ENCODE measurements at places on chromosomes 3 and 15.

GRCh38 chr3:138027821-138028220, 17.9 kb downstream of the CLDN18 start:
- no peak for DNase-seq

- no peak for DNase-seq
These were observed 155.6 kb upstream of the GOLIM4 start for GRCh38 chr3:168251371-168251770.

- no peak for DNase-seq
These were observed 113.7 kb upstream of the PRTG start for GRCh38 chr15:55856506-55857164.

GRCh38 chr3:3015185-3016089, 94.7 kb downstream of the IL5RA start:
- no peak for DNase-seq

DNA sequence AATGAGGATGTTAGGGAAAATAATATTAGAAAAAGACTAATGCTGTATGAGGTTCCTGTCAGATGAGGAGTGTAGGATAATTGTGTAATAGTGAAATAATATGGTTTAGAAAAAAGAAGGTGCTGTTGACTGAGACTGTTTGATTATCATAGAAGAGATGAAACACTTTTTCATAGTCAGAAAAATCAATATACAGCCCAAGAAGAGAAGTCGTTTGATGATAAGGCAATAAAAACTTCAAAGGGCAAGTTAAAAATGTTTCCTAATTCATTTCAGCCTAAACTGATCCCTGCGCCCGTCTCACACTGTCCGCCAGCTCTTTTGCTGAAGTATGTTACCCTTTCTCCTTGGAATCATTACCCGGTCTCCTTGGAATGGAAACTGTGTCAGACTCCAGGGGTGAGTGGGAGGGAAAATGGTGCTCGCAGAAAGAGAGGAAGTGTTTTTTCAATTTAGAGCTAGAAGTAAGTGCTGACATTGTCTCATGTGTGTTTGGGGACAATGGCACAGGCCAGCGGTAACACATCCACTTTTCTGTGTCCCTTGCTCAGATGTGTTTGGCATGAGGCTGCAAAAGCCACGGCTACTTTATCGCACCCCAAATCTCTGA, 23.6 kb downstream of the DUT start:
- DNase-seq: no peak

DNA sequence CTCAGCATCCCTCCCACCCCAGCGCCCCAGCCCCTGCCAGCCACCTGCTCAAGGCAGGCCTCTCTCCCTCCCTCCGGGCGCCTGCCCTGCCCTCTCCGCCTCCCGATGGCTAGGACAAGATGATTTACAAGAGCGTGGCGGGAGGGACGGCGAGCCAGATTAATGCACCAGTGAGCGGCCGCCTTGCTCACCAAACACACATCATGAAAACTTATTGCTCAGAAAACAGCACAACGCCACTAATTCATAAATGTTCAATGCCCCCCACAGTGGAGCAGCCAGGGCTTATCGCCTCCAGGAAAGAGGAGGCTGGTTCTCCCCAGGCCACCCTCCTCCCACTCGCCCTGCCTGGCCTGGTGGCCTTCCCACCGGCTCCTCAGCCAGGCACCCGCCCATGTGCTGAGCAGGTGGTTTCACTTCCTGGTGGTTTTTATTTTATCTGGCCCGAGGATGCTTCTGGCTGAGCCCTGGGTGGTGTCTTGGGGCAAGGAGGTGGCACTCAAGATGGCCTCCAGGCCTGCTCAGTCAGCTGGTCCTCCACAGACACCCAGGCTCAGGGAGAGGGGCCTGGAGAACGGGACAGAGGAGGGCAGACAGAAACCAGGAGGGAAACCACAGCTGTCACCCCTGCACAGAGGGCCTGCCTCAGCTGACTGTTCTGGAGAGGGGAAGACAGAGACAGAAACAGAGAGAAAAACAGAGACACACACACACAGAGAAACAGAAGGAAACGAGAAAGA, 284.9 kb downstream of the UACA start:
- DNase-seq: no peak

DNA sequence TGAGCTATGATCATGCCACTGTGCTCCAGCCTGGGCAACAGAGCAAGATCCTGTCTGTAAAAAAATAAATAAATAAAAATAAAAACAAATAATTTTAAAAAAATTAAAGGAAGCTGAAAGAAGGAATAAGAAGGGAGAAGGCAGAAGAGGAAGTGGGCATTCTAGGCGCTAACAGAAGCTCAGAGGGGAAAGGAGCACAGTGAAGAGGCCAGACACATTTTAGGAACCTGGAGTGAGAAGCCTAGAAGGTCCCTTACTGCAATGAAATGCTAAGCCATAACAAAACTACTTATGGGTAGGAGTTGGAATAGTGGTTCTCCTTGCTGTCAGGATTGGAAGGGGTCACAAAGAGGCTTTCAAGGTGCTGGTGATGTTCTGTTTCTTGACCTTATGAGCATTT, 64.0 kb downstream of the ITGB5 start:
- DNase-seq: no peak

DNA sequence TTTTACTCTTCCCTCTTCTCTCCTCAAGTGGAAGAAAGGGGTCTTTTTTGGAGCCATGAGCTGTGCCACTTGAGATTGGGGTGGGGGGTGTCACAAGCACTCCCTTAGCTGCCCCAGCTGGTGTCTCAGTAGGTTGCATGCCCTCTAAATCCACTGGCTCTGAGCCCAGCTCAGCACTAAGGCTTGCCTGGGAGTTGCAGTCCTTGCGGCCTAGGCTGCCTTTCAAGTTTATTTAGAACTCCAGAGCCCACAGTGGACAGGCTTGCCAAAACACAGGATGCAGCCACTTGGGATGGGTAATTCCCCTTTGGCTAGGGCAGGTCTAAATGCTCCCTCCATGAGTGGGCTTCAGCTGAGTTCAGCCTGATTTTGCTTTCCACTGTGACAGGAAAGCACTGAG, 24.7 kb downstream of the C3orf20 start:
- no peak for DNase-seq

GRCh38 chr3:96814651-96815567, 515 bp downstream of the EPHA6 start:
- no peak for DNase-seq

DNA sequence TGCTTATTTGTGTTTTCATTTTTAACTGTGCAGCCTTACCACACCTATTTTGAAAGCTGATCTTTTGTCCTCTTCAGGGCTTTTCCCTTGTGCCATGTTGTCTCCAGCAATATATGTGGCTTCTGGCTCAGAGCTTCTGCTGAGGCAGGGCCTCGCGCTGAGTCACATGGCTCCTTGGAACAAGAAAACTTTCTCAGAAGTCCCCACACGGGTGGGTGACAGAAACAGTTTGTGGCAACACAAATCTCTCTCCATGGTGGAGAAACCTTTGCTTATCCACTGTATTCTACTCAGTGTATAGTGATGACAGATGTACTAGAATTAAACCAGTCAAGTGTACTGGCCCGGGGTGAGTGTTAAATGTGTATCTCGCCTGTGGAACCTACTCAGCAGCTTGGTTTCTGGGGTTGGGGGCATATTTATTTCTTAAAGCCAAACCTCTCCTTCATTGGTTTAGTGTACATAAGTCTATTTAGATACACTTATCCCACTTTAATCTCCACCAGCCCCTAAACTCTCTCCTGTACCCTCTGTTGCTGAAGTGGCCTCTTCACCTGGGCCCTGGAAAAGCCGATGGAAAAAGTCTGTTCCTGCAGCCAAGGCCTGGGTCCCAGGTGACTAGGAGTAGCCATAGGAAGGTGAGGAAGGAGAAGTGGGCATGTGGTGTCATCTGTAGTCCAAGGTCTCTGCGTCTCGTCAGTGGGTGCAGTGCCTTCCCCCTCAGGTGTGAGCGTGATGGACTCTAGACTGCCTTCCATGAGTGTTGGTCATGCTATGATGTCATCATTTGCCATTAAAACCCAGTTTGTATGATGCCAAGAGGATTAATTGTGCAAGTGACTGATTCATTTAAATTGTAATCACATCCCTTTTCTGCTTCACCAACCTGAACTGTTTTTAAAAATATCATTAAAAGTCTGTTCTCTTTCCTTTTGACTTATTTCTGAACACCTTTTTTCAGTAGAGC, 3.2 kb upstream of the FBXL22 start:
- no peak for DNase-seq

DNA sequence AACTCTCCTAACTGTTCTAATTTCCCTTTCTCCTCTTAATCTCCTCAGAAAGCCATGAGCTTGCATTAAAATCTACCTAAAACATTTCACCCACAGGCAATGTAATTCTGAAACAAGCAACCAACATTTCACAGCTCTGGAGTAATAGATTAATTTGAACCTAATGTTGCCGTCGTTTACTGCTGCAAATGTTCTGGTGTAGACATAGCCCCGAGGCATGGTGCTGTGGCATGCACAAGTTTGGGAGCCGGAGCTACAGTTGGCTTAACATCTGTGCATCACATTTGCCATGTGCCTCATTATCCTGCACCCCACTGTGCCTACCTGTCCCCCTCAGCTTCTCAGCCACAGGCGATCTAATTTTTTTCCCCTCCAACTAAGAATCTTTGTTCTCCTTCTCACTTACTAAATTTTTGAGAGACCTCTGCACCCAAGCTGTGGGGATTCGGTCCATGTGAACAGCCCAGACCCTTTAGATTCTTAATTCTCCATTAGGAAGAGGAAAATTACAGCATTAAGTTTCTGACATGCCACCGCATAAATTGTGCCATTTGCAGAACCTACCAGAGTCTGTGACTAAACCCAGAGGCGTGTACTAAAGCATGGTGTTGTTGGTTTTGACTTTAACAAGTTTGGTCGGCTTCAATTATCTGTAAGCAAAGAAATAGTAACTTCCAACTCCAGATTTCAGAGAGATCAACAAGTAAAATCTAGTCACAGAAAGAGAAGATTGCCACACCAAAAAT, 419.2 kb downstream of the MECOM start:
- DNase-seq: no peak

- DNase-seq: no peak
These were observed 45.1 kb downstream of the KPNA1 start for GRCh38 chr3:122469659-122470058.

GRCh38 chr3:126349071-126349470, 8.1 kb downstream of the KLF15 start:
- no peak for DNase-seq

DNA sequence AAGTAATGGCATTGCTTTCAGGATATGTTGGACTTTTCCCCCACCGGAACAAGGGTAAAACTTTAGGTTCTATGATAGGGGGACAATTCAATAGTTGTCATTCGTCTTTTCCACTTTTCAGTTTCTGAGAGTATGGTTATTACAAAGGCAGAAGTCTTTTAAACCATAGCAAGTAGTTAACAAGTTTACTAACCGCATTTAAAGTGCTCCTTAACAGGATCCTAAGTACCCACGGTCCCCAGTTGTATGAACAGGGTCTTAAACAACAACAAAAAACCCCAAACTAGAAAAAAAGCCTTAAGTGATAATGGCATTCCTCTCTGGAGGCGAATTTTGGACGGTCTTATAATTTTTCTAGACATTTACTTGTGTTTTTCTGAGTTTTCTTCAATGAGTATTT, 831 bp downstream of the IFT57 start:
- no peak for DNase-seq

DNA sequence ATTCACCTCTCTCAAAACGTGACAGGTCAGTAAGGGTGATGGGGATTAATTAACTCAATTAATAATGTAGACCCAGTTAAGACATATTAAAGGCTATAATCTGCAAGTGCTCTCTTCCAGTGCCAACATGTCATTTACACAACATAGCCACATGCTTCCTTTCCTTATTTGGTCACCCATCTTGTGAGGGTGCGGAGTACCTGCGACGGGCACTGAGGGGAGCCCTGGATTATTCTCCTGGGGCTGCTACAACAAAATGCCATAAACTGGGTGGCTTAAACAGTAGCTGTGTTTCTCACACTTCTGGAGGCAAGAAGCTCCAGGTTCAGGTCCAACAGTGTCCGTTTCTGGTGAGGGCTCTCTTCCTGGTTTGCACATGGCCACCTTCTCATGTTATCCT, 157.4 kb upstream of the LRTM1 start:
- no peak for DNase-seq

DNA sequence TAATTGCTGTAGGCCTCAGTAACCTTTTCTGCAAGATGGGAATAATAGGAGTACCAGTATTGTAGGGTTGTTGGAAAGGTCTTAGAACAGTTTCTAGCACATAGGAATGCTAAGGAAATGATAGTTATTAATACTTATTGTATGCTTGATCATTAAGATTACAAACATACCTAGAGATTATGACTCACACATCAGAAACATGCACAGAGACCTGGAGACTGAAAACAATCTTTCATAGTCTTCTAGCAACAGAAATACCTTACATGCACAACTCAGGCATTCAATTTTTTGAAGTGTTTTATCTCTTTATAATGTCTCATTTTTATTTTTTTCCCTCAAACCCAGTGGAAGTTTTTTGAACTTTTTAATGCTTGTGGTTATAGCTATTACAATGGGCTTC, 104.4 kb upstream of the ZBTB20 start:
- no peak for DNase-seq

DNA sequence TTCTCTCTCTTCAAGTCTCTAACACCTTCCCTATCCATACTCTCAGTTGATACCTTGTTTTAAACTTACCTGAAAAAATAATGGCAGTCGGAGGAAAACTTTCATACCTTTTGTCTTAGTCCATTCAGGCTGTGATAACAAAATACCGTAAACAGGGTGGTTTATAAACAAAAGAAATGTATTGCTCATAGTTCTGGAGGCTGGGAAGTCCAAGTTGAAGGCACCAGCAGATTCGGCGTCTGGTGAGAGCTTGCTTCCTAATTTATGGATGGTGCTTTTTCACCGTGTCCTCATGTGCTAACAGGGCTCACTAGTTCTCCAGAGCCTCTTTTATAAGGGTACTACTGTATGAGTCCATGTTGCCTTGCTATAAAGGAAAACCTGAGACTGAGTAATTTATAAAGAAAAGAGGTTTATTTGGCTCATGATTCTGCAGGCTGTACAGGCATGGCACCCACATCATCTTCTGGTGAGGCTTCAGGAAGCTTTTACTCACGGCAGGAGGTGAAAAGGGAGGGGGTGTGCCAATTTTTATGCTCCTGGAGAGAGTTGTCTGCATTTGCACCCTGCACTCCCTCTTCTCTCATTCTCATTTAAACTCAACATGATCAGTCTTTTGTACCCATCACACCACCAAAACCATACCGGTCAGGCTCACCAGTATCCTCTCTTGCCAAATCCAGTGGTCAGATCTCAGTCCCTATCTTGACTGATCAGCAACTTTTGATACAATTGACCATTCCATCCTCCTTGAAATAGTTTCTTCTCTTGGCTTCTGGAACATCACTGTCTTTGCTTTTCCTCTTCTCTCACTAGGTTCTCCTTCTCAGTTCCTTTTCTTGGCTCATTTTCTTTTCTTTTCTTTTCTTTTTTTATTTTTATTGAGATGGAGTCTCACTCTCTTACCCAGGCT, 21.6 kb downstream of the ST6GAL1 start:
- DNase-seq: no peak

DNA sequence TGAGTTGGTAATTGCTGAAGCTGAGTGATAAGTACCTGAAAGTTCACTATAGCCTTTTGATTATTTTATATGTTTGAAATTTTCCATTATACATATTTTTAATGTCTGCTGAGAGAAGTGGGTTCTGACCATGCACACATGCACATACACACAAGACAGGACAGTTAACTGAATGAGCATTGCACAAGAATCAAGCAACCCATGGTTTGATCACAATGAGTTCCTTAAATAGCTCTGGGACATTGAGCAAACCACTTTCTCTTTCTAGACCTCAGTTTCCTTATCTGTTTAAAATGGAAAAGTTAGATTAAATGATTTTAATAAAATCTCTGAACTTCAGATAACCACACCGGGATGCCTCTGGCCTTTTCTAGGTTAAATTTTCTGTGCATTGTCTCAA, 26.7 kb downstream of the SNTN start:
- no peak for DNase-seq

Measured in stimulated activated CD4-positive, alpha-beta T cell treated with anti-CD3 and anti-CD28 coated beads, Interleukin-4, amount 100 ng/mL, for 4 hours (primary cell).